ENCODE measurements at places on chromosomes 5 and 9.

- DNase-seq, result no peak
Observed at GRCh38 chr9:109341561-109341960, 20.7 kb upstream of the EPB41L4B start.

DNA sequence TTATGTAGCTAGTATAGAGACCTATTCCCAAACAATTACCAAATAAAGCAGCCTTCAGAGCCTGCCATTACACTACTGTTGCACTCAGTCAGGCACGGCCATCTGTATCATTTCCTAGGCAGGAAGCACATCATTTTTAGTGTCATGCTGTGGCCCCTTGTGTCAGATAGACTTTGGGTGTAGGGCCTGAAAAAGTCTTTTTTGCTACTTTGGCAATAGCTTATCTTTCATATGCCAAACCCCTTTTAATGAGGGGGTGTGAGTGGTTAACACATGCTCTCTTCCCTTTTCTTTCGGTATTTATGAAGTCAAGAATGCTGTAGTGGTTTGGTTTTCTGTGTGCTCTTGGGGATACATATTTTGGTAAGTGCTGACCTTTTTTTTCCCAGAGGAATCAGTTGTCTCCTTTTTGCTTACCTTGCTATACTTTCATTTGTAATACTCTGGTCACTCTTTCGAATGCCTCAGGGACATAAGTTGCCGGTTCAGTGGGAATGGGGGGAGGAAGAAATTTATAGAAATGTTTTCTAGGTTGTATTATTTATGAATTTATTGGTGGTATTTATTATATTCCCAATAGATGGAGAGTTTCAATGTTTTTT, 209.8 kb downstream of the CSNK1G3 start:
- DNase-seq, result no peak

- peak; percentile 67 for DNase-seq
Observed at GRCh38 chr9:127154390-127155191, 32.2 kb upstream of the ANGPTL2 start.

- no peak for DNase-seq
Observed at GRCh38 chr5:135826994-135827671, 7.3 kb upstream of the SLC25A48 start.

DNA sequence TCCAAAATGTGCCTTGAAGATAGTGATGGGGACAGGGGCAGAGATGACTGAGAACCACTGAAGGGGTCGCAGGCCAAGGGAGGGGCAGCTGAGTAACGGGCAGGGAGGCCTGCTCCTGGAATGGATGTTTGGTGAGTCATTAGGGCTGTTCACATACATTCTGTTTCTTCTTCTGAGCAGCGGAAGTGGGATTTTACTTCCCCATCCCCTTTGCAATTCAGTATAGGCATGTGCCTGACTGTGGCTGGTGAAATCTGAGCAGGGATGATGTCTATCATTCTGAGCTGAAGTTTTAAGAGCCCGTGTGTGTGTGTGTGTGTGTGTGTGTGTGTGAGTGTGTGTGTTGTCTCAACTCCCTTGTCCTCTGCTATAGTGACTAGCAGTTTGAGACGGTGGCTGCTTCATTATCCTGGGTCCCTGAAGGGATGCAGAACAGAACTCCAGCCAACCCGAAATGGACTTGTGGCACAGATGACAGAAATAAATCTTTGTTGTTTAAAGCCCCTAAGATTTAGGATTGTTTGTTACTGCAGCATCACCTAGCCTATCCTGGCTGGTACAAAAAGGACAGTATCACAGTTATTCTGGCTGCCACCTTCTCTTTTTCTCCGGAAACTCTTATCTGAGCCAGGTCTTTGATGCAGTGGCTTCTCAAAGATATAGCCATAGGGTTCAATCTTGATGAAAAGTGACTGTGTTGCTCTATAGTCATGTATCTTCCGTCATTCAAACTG, 29.2 kb upstream of the TGFBI start:
- peak; percentile 76 for DNase-seq

DNA sequence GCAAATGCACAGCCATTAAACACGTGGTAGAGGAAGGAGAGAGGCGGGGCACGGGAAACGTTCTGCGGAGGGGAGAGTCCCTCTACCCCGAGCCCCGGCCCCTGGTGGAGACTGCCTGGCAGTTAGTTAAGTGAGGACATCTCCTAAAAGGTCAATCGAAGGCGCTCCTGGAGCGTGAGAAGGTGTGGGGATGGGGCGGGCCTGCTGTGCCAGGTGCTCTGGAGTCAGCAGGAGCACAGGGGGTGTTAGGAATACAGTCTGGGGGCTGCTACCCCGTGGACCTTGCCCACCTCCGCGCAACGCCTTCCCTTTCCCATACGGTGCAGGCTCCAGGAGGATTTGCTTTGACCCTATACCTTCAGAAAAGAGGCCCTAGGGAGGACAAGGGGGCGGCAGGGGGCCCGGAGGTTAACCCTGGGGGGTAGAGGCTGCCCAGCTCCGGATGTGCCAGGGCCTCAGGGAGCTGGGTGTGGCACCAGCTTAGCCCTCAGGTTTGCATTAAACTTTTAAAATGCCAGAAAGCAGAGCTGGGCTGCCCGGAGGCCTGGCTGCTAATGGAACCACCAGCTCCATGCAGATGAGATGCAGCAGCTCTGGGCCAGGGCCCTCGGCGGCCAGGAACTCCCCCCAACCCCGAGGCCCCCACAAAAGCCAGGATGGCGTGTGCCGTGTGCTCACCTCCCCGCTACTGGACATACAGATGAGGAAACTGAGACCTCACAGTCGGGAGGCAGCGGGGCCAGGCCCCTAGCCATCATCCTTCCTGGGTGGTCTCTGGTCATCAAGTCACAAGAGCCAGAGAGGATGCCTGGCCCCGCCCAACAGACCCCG, 39.2 kb downstream of the NACC2 start:
- DNase-seq, result no peak

Measured in fibroblast of the conjunctiva (primary cell).